ENCODE measurements at places on chromosomes 6 and 20. TPM values are rescaled to one million over a fixed set of nuclear protein-coding genes. Genes with fewer than 3 reads are reported as not detected.

GRCh38 chr6:166997768-166998255 is 1.4 kb upstream of the CEP43 start:
- peaks cover 17% of the 10 kb centered on the region for H3K36me3 ChIP-seq
- H3K27ac ChIP-seq: no peak overlapping the region
- H3K4me3 ChIP-seq: peak overlapping the region; percentile 81
- H3K27me3 ChIP-seq: no peaks in the 10 kb centered on the region
- peaks cover 4% of the 10 kb centered on the region for H3K4me1 ChIP-seq
- peak; percentile 68 for DNase-seq

- H3K27me3 ChIP-seq: no peaks in the 10 kb centered on the region
- no peak for DNase-seq
- H3K4me1 ChIP-seq: no peaks in the 10 kb centered on the region
- H3K36me3 ChIP-seq: no peaks in the 10 kb centered on the region
Measured at GRCh38 chr20:39234520-39235095, 272.5 kb downstream of the DHX35 start.

AKAP12 gene
- total RNA-seq: 52.3 TPM

- no peak overlapping the region for H3K27ac ChIP-seq
- no peaks in the 10 kb centered on the region for H3K36me3 ChIP-seq
- peak; percentile 41 for DNase-seq
- no peaks in the 10 kb centered on the region for H3K4me1 ChIP-seq
Measured at GRCh38 chr20:8721098-8721497, 347.8 kb upstream of the PLCB4 start.

GRCh38 chr6:75210885-75211739 is 5.3 kb upstream of the COL12A1 start:
- H3K27me3 ChIP-seq: peaks cover 27% of the 10 kb centered on the region
- H3K36me3 ChIP-seq: no peaks in the 10 kb centered on the region
- DNase-seq: no peak
- no peak overlapping the region for H3K4me3 ChIP-seq
- peaks cover 3% of the 10 kb centered on the region for H3K4me1 ChIP-seq

DNA sequence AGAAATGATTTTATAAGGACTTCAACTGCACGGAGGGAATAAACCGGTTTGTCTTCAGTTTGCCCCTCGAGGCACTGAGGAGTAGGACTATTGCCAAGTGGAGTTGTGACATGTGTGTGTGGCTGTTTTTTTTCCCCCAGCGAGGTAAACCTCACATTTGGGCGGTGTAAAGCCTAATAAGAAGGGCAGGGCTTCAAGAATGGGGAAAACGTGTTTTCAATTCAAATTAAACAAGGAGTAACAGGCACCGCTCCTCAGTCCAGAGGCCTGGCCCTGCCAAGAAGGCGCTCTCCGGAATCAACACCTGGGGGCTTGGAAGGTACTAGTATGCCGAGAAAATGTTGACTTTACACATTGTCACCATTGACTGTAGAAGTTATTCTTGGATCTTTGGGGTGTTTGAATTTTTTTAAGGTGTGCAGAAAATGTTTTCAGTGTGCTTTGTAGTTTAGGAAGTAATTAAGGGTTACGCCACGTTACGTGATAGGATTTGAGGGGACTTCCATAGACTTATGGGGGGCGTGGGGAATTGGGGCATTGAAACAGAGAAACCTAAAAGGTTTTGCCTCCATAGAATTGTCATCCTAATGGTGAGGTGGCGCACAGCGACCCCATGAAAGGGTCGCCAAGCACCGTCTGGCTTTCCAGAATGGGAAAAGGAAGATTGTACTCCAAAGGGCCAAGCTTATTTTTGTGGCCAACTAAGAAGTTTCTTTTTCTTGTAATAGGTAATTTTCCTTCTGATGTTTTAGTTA is 791 bp downstream of the ADGRG6 start:
- peak; percentile 33 for DNase-seq
- H3K27me3 ChIP-seq: peaks cover 8% of the 10 kb centered on the region
- no peaks in the 10 kb centered on the region for H3K4me1 ChIP-seq
- no peaks in the 10 kb centered on the region for H3K36me3 ChIP-seq
